Activated T-cell treated with anti-CD3 and anti-CD28 coated beads, Interleukin-2, amount 50 U/mL, for 1 hour (primary cell): ENCODE measurements at places on chromosomes 16 and 17.

GRCh38 chr17:77394540-77395295 lies 253.9 kb downstream of the SEC14L1 start:
- DNase-seq: no peak

- DNase-seq: no peak
Measured at GRCh38 chr17:33968350-33969044, 286.6 kb upstream of the CCL2 start.

DNA sequence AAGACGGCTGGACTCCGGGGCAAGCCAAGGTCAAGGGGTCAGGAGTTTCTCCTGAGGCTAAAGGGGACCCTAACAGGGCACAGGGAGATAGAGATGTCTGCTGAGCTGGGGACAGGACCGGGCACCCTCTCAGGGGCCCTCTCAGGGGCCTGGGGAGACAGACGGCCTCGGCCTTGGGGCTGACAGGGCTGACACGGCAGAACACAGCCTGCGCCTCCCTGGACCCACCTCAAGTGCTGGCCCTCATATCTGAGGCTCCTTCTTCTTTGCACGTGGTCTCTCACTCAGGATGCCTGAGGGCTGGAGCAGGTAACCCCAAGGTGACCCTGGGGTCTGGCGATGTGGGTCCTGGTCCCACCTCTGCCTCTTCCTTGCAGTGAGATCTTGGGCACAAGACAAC lies 186.9 kb upstream of the TNRC6C start:
- DNase-seq: no peak

DNA sequence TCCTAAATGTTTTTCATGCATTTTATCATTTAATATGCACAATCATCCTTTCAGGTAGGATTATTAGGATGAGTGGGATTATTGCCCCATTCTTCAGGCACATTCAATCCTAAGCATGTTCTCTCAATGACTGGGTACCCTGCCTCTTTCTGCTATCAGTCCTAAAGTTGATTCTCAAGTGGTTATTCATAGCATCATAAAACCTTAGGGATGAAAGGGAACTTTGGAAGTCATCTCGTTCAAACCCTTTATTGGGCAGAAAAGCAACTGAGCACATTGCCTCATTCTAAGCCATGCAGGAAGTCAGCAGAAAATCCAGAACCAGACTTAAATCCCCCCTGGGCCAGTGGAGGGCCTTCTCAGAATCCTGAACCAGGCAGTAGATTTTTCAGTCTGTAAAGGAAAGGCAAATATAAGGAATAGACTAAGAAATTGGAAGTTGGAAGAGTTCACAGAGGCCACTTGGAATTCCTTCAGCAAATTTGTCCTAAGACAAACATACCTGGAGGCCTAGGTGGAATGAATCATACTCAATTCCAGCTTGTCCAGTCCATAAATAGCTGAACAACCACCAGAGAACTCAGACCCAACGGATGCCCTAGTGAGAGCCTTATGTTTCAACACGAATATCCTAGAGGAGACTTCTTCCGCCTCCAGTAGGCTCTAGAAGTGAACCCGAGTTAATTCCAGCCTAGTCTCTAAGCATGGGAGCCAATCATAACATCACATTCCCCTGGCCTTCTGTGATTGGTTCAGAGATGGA lies 62.7 kb downstream of the IRX6 start:
- DNase-seq: no peak

DNA sequence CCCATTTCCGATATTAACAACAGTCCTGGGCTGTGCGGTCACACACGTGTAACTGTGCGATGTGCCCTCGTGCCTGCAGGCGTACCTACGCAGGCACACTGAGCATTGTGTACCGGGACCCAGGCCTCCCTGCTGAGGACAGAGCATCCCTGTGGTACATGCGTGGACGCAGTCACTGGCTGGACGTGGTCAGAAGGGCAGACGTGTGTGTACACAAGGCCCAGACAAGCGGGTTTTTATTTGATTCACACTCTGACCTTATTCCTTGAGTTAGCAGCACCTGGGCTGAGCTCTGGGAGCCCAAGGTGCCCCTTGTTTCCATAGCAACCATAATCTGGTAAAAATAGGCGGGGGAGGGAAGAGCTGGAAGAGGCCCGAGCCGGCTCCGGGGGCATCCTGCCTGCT lies 19.5 kb downstream of the RAP1GAP2 start:
- no peak for DNase-seq

GRCh38 chr17:17685775-17686291 lies 4.6 kb downstream of the RAI1 start:
- DNase-seq: no peak

- DNase-seq: no peak
Measured at GRCh38 chr17:12729086-12729485, 60.2 kb upstream of the ARHGAP44 start.

DNA sequence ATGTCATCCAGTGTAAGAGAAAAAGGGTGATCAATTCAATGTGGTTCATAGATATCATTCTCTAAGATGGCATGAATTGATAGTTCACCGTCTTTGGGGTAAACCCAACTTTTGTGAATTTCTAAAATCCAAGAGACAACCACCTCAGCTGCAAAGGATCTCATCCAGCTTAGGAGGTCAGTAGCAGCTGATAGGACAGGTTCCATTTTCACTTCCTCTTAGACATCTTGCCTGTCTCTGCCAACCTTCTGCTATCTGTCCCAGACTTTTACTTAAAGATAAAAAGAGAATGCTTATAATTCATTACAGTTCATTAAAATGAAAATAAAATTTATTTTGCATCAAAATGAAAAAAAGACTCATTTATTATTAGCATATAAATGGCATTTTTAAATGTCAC lies 468.2 kb downstream of the XYLT1 start:
- DNase-seq: no peak

- no peak for DNase-seq
Measured at GRCh38 chr16:53631236-53632025, 72.2 kb downstream of the RPGRIP1L start.

DNA sequence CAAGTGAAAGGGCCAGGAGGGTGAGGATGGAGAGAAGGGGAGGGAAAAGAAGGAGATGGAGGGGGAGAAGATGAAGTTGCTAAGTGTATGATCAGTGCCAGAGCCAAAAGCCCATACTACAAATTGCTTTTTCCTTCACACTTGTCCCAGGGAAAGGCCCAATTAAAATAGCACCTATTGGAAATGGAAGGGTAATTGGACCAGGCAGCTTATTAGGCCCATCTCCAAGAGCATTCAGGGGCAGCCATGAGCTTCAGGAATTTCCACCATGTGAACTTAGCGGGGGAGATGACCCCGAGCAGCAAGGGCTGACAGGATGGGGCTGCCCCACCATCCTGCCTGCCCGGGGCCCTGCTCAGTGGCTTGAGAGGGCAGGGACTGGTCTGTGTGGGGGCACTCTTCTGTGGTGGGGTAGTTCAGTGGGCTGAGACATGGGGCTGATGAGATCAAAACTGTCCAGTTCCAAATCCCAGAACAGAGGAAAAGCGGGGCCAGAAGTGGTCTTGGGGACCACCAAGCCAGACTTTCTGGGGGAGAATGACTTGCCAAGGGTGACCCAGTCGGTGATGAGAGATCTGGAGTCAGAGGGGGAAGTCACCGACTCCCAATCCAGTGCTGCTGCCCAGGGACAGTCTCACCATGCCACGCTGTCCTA lies 27.5 kb downstream of the GOSR2 start:
- no peak for DNase-seq

DNA sequence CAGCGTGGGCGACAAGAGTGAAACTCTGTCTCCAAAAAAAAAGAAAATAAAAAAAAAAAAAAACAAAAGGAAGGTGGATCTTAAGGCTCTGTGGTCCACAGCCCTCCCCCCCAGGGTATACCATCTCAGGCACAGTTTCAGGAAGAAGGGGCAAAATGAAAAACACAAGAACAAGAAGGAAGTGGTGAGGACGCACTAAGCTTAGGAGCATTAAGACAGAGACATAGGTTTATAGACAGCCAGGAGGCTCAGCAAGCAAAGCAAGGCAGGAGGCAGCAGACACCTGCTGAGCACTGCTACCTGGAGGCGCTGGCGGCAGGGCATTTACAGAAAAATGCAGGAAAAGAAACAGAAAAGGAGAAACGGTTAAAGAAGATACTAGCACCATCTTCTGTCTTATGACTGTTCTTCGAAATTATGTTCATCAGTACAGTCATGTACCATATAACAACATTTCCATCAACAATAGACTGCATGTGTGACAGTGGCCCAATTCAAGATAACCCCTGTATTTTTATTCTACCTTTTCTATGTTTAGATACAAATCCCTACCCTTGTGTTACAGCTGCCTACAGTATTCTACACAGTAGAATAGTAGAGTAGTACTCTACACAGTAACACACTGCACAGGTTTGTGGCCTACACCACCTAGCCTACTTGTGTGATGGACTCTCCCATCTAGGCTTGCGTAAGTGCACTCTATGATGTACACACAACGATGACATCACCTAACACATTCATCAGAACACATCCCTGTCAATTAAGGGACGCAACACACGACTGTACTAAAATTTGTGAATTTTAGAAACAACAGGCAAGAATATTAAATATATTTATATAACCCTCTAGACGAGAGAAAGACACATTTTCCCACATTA lies 62.5 kb downstream of the XPO6 start:
- DNase-seq: peak; percentile 45

DNA sequence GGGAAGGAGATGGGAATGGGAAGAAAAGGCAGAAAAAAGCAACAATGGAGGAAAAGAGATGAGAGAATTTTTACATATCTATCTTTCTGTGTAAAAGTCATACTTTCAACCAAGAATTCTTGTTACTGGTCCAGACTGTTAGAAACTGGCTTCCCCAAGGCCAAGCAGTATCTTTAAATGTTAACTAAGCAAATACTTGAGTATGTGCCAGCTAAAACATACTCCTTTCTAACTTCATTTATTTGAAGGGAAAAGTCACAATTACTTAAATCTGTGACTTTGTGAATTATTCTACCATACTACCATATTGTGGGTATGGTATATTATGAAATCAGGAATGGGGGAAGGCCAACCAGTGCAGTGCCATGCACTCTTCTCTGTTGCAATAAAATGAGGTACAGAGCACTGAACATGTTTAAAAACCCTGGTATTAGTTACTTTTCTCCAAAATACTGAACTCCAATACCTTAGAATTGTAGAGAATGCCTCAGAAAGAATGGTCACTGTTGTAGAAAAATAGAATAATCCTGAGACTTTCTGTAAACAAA lies 92.3 kb upstream of the C17orf78 start:
- DNase-seq: no peak

DNA sequence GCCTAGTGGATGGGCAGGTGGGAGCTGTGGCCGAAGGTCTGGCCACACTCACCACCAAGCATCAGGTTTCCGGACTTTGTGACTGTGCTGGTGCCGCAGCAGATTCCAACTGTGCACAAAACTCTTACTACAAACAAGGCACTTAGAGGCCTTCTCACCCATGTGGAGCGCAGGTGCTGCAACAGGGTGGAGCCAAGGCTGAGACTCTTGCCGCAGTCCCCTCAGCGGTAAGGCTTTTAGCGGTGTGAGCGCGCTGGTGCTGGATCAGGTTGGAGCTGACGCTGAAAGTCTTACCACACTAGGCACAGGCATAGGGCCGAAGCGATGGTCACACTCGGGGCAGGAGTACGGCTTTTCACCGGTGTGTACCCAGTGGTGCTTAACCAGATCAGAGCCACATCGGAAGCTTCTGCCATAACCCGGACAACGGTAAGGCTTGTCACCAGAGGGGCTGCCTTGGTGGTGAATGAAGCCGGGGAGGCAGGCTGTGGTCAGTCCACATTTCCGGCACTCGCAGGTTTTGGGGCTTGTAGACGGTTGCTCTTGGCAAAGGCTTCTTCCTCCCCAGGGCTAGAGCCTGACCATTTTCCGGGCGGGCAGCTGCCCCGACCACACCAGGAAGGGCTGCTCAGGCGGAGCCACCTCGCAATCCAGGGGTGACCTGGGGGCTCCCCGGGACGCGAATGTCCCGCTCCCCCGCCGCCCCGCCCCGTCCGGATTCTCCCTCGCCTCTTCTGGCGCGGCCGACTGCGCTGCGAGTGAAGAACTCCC lies 1.0 kb upstream of the ARMC5 start:
- DNase-seq: peak; percentile 62

GRCh38 chr17:66399441-66399840 lies 97.0 kb downstream of the PRKCA start:
- no peak for DNase-seq

- DNase-seq: no peak
Measured at GRCh38 chr16:10206215-10206614, 24.0 kb upstream of the GRIN2A start.
